Stimulated activated CD8-positive, alpha-beta memory T cell treated with anti-CD3 and anti-CD28 coated beads, Interleukin-4, amount 100 ng/mL, for 1 hour (primary cell): ENCODE measurements at places on chromosomes 13 and 19.

GRCh38 chr19:44315883-44316282 is 11.1 kb upstream of the ZNF235 start:
- DNase-seq, result no peak

- no peak for DNase-seq
Measured at GRCh38 chr13:43785650-43786471, 911 bp downstream of the ENOX1 start.

- no peak for DNase-seq
Measured at GRCh38 chr13:99050983-99051488, 73.2 kb upstream of the DOCK9 start.

DNA sequence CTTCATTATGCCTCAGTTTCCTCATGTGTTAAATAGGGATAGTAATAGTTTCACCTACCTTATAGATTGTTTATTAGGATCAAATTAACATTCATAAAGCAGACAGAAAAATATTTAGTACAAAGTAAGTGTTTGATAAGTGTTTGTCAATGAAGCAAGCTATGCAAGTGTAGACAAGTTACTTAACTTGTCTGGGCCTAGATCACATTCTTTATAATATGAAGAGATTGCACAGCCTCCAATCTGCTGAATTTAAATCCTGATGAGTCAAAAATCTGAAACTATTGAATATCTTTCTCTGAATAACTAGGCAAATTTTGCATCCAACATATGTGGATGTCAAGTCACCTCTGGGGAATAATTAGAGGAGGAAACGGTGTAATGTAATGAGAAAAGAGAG is 170.5 kb downstream of the MZT1 start:
- DNase-seq, result no peak

GRCh38 chr13:74336546-74336945 is 202.3 kb upstream of the KLF12 start:
- DNase-seq, result no peak

DNA sequence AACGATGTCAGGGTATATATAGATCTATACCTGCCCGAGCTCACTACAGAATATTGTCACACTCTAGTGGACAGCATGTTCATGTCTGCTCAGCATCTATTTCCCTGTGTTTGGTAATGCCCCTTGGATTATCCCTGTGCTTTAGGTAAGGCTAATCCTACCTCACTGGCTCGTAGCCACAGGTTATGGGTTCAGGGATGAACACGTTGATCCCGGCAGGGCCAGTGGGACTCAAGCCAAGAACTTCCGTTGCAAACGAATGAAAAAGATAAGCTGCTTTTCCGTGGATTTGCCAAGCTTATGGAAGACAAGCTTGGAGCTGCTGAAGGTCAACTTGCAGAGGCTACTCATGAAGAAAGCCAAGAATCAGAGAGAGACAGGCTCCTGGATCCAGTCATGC is 400.0 kb upstream of the TSHZ3 start:
- DNase-seq, result no peak
